ENCODE measurements at places on chromosomes 6 and 20. TPM values are rescaled to one million over a fixed set of nuclear protein-coding genes. Genes with fewer than 3 reads are reported as not detected.

Gene SLC22A7
- not detected for total RNA-seq

DNA sequence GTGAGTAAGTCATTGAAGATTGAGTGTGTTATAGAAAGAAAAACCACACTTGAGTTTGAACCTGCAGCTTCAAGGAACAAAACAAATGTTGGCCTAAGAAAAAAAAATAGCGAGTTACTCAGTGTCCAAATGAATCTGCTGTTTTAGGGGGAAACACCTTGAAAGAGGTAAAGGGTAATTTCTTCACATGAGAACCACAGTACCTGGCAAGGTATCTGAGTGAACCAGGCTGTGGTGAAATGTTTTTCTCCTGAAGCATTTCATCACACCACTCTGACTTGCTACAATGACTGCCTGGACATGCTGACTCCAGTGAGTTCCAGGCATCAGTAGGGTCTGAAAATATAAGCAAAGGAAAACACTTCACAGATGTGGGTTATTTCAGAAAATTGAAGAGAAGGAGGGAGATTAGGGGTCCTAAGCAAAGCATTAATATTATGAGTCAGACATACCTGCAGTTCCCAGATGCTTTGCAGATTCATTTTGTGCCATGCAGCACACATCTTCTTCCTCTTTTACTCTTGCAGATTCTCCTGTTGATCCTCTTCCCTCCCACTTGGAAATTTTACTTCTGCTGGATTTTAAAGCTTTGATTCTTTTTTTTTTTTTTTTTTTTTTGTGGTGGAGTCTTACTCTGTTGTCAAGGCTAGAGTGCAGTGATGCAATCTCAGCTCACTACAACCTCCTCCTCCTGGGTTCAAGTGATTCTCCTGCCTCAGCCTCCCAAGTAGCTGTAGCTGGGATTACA is 206.2 kb upstream of the SGK1 start:
- H3K27me3 ChIP-seq: no peaks in the 10 kb centered on the region
- peak overlapping the region; percentile 32 for H3K27ac ChIP-seq
- no peak overlapping the region for H3K4me3 ChIP-seq
- no peaks in the 10 kb centered on the region for H3K36me3 ChIP-seq
- peak; percentile 40 for DNase-seq

Gene ULBP2
- 0.78 TPM for total RNA-seq

Gene FAM217A
- not detected for total RNA-seq

- no peak overlapping the region for H3K27ac ChIP-seq
- H3K4me1 ChIP-seq: no peaks in the 10 kb centered on the region
- DNase-seq: no peak
- no peak overlapping the region for H3K4me3 ChIP-seq
- no peaks in the 10 kb centered on the region for H3K27me3 ChIP-seq
Measured at GRCh38 chr6:139062932-139063646, 34.5 kb downstream of the ABRACL start.

- no peaks in the 10 kb centered on the region for H3K4me1 ChIP-seq
- H3K27me3 ChIP-seq: no peaks in the 10 kb centered on the region
- no peak overlapping the region for H3K27ac ChIP-seq
- H3K36me3 ChIP-seq: no peaks in the 10 kb centered on the region
- no peak overlapping the region for H3K4me3 ChIP-seq
Measured at GRCh38 chr6:5752391-5752680, 254.4 kb downstream of the NRN1 start.

- H3K4me3 ChIP-seq: no peak overlapping the region
- no peaks in the 10 kb centered on the region for H3K36me3 ChIP-seq
- no peak overlapping the region for H3K27ac ChIP-seq
- DNase-seq: no peak
Measured at GRCh38 chr20:1010659-1011058, 8.5 kb upstream of the RSPO4 start.

Measured in thyroid gland (tissue), 4 donors.